ENCODE measurements at places on chromosomes 12 and 14. TPM values are rescaled to one million over a fixed set of nuclear protein-coding genes. Genes with fewer than 3 reads are reported as not detected.

DNA sequence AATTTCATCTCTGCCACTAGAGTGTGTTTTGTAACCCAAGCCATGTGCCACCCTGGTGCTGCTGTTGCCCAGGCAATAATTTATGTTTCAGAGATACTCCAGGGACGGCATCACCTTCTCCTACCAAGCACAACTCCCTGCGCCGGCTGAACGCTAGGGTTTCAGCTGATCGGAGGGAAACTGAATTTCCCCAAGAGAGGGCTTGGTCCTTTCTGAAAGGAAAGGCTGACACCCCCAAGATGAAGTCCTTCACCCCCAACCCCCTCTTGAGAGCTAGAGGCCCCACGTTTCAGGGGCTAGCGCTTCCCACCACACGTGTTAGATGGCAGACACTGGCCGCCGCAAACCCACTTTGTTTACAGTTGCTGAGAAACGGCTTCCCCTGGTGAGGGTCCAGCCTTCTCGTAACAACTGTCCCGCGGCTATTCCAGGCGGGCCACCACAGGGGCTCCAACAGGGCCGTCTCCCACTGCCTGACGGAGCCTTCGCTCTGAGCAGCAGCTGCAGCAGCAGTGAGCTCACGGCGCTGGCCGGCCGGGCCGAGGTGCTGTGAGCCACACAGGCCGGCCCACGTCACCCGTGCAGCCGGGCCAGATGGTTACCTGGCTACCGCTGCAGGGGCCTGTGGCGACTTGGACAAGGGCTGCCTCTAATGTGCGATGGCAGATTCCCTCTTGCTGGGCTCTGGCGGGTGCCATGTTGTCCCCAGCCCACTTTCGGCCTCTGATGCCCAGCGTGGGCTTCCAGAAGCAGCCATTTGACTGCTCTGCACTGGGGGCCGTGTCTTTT lies 66.4 kb downstream of the TESC start:
- peak; percentile 51 for DNase-seq

DNA sequence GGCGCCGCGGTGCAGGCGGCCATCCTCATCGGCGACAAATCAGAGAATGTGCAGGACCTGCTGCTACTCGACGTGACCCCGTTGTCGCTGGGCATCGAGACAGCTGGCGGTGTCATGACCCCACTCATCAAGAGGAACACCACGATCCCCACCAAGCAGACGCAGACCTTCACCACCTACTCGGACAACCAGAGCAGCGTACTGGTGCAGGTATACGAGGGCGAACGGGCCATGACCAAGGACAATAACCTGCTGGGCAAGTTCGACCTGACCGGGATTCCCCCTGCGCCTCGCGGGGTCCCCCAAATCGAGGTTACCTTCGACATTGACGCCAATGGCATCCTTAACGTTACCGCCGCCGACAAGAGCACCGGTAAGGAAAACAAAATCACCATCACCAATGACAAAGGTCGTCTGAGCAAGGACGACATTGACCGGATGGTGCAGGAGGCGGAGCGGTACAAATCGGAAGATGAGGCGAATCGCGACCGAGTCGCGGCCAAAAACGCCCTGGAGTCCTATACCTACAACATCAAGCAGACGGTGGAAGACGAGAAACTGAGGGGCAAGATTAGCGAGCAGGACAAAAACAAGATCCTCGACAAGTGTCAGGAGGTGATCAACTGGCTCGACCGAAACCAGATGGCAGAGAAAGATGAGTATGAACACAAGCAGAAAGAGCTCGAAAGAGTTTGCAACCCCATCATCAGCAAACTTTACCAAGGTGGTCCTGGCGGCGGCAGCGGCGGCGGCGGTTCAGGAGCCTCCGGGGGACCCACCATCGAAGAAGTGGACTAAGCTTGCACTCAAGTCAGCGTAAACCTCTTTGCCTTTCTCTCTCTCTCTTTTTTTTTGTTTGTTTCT lies 1.7 kb downstream of the HSPA2 start:
- DNase-seq, result no peak

DNA sequence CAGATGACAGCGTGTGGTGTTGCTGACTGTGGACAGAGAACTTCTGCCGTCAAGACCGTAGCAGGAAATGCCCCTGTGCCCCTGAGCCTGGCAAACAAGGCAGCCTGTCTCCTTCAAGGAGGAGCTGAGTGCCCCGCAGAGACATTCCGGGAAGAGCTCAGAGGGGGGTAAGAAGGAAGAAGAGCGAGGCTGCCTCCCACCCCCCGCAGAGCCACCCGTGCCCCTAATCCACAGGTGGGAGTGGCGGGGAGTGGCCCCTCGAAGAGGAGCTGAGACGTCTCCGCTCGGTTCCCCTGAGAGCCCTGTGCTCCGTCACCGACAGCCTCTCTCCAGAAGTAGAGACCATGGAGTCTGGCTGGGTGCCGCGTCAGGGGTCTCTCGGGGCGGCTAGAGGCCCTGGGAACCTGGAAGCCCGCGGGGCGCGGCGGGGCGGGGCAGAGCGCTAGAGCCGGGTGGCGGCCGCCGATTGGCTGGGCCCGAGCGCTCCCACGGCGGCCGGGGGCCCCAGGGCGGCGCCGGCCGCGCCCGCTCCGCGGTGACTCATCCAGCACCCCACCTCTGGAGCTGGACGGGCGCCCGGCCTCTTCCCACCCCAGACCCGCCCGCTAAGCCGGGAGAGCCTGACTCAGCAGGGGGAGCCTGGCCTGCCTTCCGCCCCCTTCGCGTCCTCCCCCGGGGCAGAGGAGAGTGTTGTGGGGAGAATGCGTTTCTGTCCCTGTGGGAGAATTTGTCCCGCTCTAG lies 25.2 kb upstream of the KRT78 start:
- peak; percentile 99 for DNase-seq

DNA sequence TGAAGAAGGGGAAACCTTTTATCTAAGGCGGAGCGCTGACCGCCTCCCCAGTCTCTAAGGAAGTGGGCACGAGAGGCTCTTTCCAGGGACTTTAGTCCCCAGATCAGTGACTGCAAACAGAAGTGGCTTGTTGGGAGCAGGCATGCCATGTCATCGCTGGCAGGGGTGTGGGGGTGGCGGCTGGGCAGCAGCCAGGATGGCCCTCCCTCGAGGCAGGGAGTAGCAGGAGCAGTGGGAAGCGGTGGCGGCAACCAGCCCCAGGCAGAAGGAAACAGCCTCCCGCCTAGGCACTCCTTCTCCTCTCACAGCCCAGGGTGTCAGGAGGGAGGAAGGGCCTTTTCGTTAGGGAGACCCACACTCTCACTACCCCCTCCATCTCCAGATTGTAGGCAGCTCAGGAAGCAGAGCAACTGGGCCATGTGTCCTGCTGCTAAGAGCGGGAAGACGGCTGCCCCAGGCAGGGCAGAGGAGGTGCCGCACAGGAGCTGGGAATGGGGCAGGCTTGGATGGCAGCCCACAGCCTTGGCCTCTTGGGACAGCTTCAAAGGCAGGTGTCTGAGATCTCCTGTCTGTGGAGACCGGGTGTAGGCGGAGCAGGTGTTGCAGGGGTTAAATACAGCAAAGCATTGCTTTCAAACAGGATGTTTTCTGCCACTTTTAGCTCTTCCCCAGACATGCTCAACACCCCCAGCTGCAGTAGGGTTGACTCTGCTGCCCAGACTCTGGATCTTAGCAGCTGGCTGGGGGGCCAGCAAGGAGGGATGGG lies 21.8 kb downstream of the VDR start:
- DNase-seq, result peak; percentile 51

DNA sequence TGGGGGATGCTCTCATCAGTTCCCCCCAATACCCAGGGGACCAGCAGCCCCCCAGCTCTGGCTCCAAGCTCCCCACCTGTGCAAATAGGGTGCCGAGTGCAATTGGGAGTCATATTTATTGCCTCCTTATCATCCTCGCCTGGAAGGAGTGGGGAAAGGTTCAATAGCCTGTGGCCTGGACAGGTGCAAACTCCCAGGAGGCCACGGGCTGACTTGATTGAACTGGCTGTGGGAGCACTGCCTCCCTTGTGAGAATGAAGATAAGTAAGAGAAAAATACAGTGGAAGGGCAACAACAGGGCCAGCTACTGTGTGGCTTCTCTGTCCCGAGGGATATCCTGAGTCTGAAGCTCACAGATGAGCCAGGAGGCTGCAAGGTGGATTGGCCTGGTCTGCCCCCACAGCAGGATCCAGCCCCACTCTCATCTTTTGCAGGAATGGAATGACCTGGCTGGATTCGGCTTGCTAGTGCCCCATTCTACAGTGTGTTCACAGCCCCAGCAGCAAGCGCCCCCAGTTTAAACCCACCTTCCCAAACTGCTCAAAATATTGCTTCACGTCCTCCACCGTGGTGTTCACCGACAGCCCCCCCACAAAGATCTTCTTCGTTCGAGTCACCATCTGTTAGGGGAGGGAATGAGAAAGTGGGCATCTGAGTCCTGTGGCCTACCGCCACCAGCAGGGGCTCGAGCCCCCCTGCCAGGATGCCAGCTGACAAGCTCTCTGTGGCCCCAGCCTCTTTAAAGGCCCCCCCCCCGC lies 6.3 kb downstream of the MSI1 start:
- no peak for DNase-seq

- no peak for DNase-seq
Observed at GRCh38 chr14:103179094-103179493, 55.8 kb downstream of the TNFAIP2 start.

DNA sequence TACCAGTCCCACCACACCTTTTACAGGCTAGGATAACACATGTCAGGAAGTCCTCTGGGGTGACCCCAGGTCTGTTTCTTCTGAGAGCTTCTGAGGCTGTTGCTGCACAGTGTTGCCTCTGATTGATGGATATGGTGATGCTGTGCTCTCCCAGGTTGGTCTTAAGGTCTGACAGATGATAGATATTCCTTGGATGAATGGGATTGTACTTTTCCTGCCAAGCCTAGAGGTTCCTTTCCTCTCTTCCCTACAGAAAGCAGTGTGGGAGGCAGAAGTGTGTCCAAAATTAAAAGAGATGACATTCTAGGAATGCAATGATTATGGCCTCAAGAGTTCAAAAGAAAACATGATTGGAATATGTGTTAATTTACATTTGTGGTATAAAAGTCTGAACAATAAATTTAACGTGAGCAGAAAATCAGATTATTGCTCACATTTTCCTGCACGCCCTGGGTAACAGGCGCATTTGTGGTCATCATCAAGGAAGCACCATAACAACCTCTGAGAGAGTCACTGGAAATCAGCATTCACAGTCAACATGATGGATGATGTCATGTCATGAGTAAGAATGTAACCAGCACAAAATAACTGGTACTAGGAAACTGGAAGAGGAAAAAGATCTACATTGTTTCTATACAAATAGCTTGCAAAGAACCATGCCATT lies 73.7 kb downstream of the BBS10 start:
- DNase-seq, result no peak

DNA sequence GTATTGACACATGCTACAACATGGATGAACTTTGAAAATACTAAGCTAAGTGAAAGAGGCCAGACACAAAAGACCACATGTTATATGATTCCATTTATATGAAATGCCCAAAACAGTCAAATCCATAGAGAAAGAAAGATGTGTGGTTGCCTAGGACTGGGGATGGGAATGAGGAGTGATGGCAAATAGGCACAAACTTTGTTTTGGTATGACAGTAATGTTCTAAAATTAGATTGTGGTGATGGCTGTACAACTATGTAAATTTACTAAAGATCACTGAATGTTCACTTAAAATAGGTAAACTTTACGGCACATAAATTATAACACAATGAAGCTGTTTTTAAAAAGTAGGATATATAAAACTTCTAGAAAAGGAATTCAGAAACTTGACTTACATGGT lies 41.7 kb downstream of the PPP1R13B start:
- DNase-seq, result no peak

- DNase-seq, result no peak
Observed at GRCh38 chr14:99679543-99679942, 4.6 kb upstream of the CYP46A1 start.

DNA sequence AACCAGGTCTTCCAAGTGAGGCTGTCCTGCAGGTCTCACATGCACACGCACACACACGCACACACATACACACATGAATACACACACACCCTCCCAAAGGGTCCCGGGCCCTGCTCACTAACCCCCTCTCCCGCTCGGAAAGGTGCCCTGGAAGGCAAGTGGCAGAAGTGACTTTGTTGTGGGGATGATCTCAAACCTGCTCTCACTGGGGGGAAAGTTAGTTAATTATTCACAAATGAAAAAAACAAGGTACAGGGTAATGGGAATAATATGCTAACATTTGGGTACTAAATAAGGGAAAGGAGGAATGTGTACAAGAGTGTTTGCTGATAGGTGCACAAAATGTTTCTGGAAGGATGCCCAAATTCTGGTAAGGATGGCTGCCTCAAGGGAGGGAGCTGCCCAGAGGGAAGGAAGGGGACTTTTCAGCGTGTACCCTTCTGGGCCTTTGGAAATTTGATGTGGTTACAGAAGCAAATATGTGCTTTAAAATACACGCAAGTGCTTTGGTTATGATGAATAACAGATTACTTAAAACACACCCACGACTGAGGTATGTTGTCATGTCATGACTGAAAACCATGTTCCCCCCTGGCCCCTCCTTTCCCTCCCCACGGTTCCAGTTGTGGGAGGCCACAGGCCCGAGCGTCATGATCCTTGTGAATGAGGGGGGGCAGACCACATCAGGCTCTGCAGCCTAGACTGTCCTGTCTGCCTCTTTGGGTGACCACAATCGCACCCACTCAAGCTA lies 43.3 kb upstream of the PLEKHG6 start:
- DNase-seq, result no peak

- no peak for DNase-seq
Observed at GRCh38 chr14:76786601-76787000, 25.3 kb downstream of the VASH1 start.

GRCh38 chr12:132483208-132483607 lies 6.7 kb upstream of the FBRSL1 start:
- no peak for DNase-seq

DNA sequence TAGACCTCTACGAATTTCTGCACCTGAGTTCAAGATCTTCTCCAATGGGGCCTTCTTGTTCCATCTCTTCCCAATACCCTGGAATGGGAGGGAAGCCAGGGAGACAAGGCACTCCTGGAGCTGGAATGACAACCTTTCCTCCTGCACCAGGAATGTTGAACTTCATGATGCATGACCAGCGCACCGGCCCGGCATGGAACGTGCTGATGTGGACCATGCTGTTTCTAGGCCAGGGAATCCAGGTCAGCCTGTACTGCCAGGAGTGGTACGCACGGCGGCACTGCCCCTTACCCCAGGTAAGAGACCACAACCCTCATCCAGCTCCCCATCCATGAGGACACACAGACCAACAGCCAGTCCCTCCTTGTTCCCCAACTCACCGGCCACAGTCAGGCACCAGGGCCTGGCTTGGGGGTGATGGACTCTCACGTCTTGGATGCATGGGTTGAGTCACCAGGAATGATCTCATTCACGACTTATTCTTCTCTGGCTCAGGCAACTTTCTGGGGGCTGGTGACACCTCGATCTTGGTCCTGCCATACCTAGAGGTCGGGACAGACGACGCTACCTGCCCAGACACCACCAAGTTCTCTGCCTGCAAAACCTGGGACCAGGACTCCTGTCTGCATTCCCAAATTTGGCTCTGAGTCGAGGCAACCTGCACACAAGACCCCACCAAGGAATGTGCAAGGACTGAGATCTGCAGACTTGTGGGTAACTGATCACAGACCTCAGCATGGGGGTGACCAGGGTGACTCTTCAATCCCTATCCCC lies 20.5 kb downstream of the SOAT2 start:
- peak; percentile 51 for DNase-seq

Gene LRRK2
- total RNA-seq, result 1.5 TPM

Gene CELA1
- not detected for total RNA-seq
